Esophagus squamous epithelium (tissue), 5 donors: ENCODE measurements at places on chromosomes 6 and 20. TPM values are rescaled to one million over a fixed set of nuclear protein-coding genes. Genes with fewer than 3 reads are reported as not detected.

Gene DLL1
- total RNA-seq, result 37.6 TPM

DNA sequence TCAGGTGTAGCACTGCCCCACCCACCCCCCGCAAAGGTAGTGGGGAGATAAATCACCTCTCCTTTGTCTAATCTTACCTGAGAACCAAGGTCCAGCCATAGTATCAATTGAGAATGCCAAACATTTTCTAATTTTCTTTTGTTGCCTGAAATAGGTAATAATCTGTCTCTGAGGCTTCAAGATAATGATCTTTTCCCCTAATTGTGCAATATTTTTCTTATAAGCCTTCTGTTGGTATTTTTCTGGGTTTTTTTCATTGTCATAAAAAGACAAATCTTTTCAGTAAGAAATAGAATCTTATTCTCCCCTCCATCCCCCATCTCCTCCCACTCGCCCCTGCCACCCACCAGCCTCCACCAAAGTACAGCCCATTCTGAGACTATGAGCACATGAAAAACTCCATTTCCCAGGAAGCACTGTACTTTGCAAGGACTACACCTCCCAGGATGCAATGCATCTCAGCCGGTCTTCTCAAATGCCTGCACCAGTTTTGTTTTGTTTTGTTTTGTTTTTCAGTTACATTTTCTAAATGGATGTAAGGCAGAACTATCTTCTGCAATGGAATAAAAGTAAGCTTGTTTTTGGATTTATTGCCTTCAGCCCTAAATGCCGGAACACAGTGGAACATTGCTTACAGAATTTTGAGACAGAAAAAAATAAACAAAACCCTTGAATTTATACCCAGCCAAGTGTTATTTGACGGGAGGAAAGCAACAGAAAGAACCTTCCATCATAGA lies 268.0 kb downstream of the TFAP2A start:
- DNase-seq, result no peak

- DNase-seq, result no peak
These were observed 309.7 kb downstream of the KIF16B start for GRCh38 chr20:16263582-16263981.

DNA sequence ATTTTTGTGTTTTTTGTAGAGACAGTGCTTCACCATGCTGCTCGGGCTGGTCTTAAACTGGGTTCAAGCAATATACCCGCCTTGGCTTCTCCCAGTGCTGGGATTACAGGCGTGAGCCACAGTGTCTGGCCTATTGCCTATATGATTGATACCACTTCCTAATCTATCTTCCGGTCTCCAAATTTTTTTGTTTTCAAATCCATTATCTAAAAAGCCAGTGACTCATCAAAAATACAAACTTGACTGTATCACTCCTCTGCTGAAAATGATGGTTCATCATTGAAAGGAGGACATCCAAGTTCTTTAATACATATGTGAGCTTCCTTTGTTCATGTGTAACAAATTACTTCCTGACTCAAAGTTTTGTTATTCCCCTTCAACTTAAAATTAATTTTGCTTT lies 35.5 kb downstream of the FAM8A1 start:
- no peak for DNase-seq

GRCh38 chr6:5666695-5667094 lies 340.0 kb downstream of the NRN1 start:
- DNase-seq, result no peak

GRCh38 chr6:142784344-142784743 lies 160.6 kb downstream of the HIVEP2 start:
- no peak for DNase-seq
